ENCODE measurements at places on chromosomes 6 and 20.
A peak's percentile ranks its signal among the peaks of the same experiment; 100 is the strongest.

DNA sequence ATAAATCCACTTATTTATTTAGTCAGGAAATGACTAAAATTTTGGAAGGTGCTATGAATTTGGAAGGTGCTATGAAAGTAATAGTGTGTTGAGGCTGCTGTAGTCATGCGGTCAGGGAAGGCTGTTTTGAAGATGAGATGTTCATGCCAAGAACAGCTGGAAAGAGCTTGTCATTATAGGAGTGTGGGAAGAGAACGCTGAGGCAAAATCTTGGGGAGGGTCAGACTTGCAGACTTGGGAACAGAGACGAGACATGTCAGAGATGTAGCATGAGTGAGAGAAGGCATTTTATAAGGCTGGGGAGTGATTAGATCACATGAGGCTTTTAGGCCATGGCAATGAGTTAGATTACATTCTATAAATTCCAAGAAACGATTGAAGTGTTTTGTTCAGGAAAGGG is 124.0 kb upstream of the B3GAT2 start:
- DNase-seq = no peak

DNA sequence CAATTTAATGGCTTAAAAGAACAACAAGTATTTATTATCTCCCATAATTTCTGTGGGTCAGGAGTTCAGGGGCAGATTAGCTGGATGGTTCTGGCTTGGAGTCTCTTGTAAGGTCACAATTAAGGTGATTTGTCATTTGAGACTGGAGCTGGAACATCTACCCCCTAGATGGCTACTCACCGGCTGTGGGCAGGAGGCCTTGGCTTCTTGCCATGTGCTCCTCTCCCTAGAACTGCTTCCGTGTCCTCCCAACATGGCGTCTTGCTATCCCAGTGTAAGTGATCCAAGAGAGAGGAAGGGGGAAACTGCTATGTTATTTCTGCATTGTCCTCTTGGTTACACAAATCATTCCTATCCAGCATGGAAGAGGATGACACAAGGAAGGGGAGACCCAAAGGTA is 210.2 kb upstream of the ECI2 start:
- no peak for DNase-seq

- DNase-seq = no peak
Measured at GRCh38 chr6:43706788-43707187, 19.2 kb upstream of the MRPS18A start.

- no peak for DNase-seq
Measured at GRCh38 chr20:25336561-25337422, 53.8 kb downstream of the ABHD12 start.

DNA sequence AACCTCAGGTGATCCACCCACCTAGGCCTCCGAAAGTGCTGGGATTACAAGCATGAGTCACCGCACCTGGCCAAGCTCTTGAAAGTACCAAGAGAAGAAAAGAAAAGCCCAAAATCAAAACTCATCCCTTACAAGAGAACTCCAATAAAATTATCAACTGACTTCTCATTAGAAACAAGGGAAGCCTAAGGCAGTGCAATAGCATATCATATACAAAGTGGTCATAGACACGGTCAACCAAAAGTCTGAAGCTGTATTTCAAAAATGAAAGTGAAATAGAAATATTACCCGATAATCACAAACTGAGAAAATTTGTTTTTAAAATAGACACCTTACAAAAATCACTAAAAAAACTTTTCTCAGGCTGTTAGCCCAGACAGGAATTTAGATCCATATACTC is 1321.1 kb upstream of the GJE1 start:
- DNase-seq = no peak

DNA sequence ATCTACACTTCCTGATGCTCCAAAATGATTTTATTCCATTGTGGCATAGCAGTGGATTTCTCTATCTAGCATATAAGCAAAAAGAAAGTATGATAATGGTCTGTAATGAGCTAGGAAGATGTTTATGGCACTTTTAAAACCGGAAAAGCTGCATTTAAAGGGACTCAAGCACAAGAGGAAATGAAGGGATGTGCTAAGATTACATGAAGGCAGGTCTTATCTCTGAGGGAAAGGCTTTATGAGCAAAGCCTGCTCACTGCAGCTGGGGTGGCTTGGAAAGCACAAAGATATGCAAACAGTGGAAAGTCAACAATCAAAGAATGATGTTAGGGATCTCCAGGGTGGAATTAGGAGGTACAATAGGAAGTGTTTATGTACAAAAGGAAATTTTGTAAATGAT is 138.2 kb downstream of the TENT5A start:
- DNase-seq = no peak

GRCh38 chr6:43477235-43478007 is at the start of gene TJAP1:
Gene TJAP1, plus strand, starts transcription at chr6:43477570. Its CDS starts 21,432 bp downstream, at chr6:43499002.
- peak; percentile 98 for DNase-seq

DNA sequence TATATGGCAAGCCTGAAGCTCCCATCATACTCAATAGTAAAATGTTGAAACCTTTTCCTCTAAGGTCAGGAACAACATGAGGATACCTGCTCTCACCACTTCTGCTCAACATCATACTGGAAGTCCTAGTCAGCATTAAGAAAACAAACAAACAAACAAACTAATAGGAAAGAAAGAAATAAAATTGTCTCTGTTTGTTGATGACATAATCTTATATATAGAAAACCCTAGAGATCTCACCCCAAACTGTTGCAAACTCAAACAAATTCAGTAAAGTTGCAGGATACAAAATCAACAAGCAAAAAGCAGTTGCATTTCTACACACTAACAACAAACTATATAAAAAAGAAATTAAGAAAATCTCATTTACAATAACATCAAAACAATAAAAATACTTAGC is 20.5 kb downstream of the TTLL2 start:
- DNase-seq = no peak

DNA sequence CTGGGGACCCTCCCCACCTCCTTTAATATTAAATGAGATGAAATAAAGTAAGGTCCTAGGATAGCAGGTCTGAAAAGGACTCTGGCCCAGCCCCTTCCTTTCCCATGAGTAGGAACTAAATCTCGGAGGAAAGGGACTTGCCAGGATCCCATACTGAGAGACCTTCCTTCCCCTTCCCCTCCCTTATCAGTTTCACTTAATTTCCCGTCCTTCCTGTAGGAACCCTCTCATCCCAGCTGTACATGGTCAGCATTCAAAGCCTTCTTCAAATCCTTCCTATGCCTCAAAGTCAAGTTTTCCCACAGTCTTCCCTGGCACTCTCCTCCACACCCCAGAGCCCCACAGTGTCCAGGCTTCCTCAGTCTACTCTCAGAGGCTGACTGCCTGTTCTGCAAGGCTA is 71.3 kb upstream of the MYL9 start:
- DNase-seq = no peak

DNA sequence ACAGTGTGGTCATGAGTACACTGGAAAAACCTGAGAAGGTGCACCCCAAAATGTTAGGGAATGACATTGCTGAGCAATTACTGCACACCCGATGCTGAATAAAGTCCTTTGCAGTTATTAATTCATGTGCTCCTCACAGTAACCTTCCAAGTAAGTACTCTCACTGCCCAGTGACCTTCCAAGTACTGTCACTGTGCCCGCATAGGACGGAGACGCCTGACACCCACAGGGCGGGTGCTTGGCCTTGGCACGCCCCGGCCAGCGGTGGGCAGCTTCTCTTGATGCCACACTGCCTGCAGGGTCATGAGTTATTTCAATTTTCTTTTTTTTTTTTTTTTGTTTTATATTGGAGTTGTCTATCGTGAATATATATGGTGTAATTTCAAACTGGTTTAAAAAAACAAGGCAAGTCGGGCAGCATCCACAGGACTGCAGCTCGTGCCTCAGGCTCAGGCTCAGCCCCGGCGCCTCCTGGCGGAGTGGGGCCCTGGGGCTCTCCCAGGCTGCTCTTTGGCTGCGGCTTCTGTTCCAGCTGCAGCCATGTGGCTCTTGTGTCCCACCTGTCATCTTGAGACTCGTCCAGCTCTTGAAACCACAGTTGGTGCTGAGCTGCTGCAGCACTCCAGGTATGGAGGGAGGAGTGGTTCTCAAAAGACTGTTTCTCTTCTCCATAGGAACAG is 27.0 kb downstream of the PNLDC1 start:
- DNase-seq = no peak

DNA sequence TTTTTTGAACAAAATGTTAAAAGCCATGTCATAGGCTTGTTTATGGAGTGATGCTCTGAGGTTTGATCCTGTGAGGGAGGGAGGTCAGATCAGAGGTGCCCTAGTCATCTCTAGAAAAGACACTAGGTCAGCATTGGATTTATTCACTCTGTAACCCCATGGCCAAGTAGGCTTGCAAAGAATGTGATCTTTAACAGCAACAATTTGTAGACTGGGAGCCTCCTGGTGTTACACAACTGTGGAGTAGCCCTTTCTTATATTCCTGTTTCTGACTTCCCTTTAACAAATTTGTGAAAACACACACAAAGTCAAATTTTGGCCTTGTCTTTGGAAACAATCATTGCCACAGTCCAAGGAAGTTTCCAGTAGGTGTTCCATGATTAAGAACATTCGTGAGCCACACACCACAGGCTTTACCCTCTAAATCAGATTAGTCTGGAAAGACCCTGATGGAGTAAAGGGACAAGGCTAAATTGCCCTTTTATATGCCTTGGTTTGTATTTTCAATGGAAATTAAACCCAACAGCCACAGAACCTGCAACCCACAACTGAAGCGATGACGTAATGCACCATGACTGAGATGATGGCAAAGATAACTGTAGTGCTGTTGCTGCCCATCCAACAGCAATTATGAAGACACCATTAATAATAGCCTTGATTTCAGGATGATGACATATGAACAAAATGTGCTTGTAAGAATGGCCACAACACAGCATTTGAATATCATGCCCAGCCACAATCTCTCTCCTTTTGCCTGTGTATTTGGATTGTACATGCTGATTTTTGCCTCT is 22.1 kb downstream of the SCP2D1 start:
- no peak for DNase-seq

GRCh38 chr6:90715093-90715655 is 128.3 kb upstream of the MAP3K7 start:
- DNase-seq = no peak

All from stimulated activated CD4-positive, alpha-beta T cell treated with anti-CD3 and anti-CD28 coated beads, Interleukin-15, amount 100 ng/mL, for 48 hours (primary cell).